Lung microvascular endothelial cell (primary cell): ENCODE measurements at places on chromosomes 11 and 22. TPM values are rescaled to one million over a fixed set of nuclear protein-coding genes. Genes with fewer than 3 reads are reported as not detected.

- peak; percentile 2 for DNase-seq
Observed at GRCh38 chr11:44203270-44204043, 106.5 kb downstream of the ALX4 start.

- no peak for DNase-seq
Observed at GRCh38 chr22:33896154-33896553, 24.1 kb downstream of the LARGE1 start.

- DNase-seq, result peak; percentile 40
Observed at GRCh38 chr11:114081641-114082414, 22.3 kb downstream of the ZBTB16 start.

FAM111B gene
- total RNA-seq, result 6.9 and 9.2 TPM in 2 replicates
